ENCODE measurements at places on chromosomes 5 and 9.

- no peak for DNase-seq
Measured at GRCh38 chr9:93340091-93340490, 111.4 kb upstream of the FAM120A start.

- DNase-seq = no peak
Measured at GRCh38 chr9:76292246-76292645, 102.0 kb downstream of the RFK start.

DNA sequence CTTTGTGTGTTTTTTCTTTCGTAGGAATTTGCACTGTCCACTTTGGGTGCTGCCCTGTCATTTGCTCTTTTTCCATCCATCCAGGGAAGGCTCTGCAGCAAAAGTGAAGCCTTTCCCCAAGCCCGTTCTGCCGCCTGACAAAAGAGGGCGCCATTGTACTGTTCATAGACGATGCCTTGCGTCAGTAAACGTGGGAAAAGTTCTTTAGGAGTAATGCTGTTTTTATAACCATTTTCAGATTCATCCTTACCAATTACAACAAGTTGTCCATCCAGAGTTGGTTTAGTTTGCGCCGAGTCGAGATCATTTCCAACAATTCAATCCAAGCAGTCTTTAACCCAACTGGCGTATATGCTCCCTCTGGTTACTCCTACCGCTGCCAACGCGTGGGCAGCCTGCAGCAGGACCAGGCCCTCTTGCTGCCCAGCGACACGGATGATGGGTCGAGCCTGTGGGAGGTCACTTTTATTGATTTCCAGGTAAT, 34.3 kb upstream of the RPS23 start:
- DNase-seq = peak; percentile 60

- no peak for DNase-seq
Measured at GRCh38 chr5:57724836-57725235, 242.2 kb upstream of the ACTBL2 start.

DNA sequence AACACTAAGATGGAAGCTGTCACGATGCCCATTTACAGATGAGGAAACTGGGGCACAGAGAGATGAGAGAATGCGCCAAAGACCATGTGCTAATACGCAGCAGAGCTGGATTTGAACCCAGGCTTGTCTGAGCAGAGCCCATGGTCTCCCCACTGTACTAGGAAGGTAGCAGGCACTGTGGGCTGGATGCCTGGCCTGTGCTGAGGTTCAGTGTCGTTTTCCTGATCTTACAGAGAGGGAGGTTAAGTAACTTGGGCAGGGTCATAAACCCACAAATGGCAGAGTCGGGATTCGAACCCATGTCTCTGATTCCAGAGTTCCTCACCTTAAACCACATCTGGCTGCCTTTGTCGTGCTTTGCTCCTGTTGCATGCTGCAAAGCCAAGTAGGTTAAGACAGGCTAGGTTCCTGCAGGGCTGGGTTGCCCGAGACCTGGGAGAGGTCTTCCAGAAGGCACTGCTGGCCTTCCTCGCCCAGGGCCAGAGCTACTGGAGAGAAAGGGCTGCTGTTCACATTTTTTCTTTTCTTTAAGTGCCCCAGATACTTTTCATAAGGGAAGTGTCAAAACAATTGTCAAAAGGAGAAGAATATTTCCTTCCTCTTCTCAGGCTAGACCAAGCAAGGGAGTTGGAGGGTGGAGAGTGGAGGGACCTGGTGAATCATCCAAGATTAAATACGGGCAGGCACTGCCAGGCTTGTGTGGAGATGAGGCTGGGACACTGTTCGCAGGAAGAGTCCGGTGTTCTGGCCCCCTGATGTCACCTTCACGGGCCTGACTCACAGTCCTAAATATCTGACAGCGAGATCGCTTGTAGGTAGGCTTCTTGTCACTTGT, 3.2 kb downstream of the NEK6 start:
- DNase-seq = peak; percentile 94

- DNase-seq = no peak
Measured at GRCh38 chr5:115623658-115624057, 2.2 kb downstream of the TMED7 start.

GRCh38 chr9:121752929-121753328, 101.5 kb downstream of the DAB2IP start:
- DNase-seq = no peak

GRCh38 chr9:91060520-91061343, 259.1 kb downstream of the SYK start:
- DNase-seq = peak; percentile 34

- no peak for DNase-seq
Measured at GRCh38 chr9:114522847-114523246, 17.6 kb upstream of the WHRN start.

DNA sequence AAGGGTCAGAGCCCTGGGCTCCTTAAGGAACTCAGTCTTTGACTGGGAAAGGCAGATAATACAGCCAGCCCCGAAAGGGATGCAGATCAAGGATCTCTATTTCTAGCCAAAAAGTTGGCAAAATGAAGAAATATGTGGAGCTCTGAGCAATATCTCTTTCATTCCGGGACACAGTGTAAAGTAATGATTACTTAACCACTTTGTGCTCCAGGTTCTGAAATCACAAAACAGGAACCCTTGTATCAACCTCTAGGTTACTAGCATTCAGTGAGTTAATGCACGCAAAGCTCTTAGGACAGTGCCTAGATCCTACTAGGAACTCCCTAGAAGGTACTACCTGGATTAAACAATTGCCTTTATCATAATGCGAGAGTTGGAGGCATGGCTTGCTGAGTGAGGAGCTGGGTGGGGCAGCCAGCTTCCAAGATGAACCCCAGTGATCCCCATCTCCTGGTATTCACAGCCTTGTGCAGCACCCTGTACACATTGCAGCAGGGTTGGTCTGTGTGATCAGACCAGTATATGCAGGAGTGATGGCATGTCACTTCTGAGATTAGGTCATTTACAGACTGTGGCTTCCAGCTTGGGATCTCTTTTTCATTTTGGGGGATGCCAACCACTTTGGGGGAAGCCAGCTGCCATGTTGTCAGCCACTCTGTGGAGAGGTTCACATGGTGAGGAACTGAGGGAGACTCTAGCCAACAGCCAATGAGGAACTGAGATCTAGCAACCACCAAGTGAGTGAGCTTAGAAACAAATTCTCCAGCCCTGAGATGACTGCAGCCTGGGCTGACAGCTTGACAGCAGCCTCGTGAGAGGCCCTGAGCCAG, 103.1 kb upstream of the SLC44A1 start:
- DNase-seq = peak; percentile 90

- peak; percentile 39 for DNase-seq
Measured at GRCh38 chr5:102700916-102701315, 54.2 kb upstream of the PAM start.

GRCh38 chr5:127762412-127762811, 59.2 kb downstream of the CCDC192 start:
- no peak for DNase-seq

GRCh38 chr5:36928947-36929346, 52.4 kb downstream of the NIPBL start:
- no peak for DNase-seq

GRCh38 chr5:9176641-9177040, 369.2 kb downstream of the SEMA5A start:
- DNase-seq = no peak

DNA sequence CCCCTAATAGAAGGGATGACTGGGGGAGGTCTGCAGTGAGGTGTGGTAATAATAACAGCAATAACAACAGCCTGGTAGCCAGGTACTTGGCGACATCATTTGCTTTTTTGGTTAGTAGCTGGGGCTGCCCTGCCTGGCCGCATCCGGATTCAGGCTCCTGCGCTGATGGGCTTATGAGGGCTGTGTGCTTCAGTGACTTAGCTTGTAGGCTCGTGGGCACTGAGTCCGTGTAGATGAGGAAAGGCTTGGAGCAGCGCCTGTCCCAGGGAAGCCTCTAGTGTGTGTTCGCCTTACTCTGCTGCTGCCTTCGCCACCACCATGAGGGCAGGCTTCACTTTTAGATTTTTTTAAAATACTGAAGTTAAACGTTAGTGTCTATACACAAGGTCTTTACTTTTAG, 4.5 kb downstream of the NDUFS6 start:
- DNase-seq = no peak
